Activated T-helper 9 cell treated with anti-CD3 and anti-CD28 coated beads, Interleukin-2, amount 50 U/mL, for 16 hours (primary cell): ENCODE measurements at places on chromosomes 6 and 20.

GRCh38 chr20:47782076-47782475, 3.2 kb downstream of the SULF2 start:
- no peak for DNase-seq

DNA sequence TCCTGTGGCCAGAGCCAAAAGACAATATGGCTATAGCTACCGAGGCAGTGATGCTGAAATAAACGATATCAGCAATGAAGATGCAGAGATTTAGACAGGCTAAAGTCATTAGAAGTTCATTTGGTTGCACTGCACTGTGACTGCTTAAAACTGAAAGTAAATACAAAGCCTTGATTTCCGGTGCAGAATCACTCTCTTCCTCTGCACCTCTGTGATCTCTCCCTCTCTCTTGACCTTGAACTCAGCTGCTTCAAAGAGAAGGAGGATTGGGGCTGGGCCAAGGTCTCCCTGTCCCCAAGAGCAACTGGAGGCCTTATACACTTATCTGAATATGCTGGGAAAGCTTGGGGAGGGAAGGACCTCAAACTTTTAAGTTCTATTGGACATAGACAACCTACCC, 34.6 kb upstream of the SPACA1 start:
- no peak for DNase-seq

DNA sequence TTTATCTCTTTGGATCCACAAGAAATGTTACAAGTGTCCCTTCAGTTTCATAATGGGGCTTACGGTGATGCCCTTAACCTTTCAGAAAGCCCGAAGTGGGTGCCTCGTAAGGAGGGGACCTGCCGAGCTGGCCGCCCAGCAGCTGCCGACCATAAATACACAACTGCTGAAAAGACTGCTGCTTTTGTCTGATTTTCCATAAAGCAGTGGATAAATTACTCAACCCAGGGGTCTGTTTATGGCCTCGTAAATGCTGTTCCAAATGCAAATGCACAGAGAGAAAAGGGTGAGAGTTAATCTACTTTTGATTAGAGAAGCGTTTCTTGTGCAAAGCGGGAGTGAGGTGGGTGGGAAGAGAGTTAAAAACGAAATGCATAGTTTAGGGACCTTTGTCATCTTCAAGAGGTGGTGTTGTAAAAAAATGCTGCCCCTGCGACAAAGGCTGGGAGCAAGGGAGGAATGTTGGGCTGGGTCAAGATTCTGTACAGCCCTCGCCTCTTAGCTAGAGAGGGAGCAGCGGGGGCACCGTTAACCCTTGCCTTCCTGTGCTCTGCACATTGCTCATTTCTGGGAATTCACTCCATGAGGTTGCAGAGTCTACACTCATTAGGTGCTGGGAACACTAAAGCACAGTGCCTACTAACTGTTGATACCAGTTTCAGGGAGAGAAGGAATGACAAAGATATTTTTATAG, 112.0 kb upstream of the MTHFD1L start:
- no peak for DNase-seq

DNA sequence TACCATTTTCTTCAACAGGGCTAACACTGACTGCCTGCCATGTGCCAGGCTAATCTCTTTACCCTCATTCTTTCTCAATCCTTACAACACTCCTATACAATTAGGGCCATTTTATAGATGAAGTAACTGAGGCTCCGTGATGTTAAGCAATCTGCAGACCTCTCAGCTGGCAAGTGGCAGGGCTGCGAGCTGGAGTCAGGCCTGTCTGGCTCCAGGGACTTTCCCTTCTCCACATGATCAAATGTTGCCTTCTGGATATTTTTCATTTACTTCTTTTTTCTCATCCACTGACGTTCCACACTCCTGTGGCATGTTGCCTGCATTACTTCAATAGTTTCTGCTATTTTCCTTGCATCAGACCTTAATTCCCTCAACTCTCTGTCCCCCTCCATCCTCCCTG, 55.2 kb upstream of the TAGAP start:
- no peak for DNase-seq

DNA sequence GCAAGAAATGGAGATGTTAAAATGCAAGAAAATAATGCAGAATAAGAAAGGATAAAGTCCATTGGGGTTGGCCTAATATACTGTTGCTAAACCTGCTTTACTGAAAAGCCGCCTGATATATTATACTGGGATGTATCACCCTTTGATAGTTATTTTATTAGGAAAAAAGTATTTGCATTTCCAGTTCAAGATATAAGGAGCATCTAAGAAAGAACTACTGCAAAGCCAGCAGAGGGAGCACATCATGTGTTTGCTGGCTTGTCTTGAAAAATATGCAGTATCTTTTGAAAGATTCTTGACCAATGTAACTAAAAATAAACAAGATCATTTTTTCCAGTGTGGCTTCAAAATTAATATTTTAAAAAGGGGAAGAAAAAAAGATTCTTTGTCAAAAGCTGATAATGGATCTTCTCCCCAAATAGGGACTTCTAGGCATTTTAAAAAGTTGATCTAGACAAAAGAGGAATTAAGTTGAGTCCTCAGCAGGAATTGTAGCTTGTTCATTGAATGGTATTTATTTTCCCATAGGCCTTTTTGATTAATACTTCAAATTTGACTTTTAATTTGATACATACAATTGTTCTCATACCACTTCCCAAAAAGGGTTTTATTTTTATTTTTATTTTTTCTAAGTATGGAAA, 214.9 kb downstream of the ZFAND3 start:
- no peak for DNase-seq

GRCh38 chr20:41261790-41262717, 55.5 kb downstream of the ZHX3 start:
- DNase-seq, result no peak

GRCh38 chr6:71053475-71053874, 96.6 kb upstream of the B3GAT2 start:
- no peak for DNase-seq

- DNase-seq, result no peak
Measured at GRCh38 chr6:136921381-136921935, 643 bp upstream of the SLC35D3 start.

- no peak for DNase-seq
Measured at GRCh38 chr6:127864701-127865100, 36.2 kb downstream of the THEMIS start.

- no peak for DNase-seq
Measured at GRCh38 chr6:110699780-110700179, 115.5 kb downstream of the CDK19 start.

GRCh38 chr6:53439556-53439955, 90.8 kb upstream of the ELOVL5 start:
- DNase-seq, result no peak

GRCh38 chr6:68158256-68158655, 476.8 kb upstream of the ADGRB3 start:
- DNase-seq, result no peak

- no peak for DNase-seq
Measured at GRCh38 chr20:2353231-2353630, 27.5 kb upstream of the TGM6 start.

GRCh38 chr20:46388201-46388836, 18.1 kb downstream of the ELMO2 start:
- DNase-seq, result no peak
